Skin of body (tissue), 3 donors: ENCODE measurements at places on chromosomes 11 and 22.

- no peak for DNase-seq
Observed at GRCh38 chr11:124978316-124978715, 24.3 kb downstream of the CCDC15 start.

GRCh38 chr11:128305588-128305987 lies 281.8 kb downstream of the ETS1 start:
- no peak for DNase-seq

DNA sequence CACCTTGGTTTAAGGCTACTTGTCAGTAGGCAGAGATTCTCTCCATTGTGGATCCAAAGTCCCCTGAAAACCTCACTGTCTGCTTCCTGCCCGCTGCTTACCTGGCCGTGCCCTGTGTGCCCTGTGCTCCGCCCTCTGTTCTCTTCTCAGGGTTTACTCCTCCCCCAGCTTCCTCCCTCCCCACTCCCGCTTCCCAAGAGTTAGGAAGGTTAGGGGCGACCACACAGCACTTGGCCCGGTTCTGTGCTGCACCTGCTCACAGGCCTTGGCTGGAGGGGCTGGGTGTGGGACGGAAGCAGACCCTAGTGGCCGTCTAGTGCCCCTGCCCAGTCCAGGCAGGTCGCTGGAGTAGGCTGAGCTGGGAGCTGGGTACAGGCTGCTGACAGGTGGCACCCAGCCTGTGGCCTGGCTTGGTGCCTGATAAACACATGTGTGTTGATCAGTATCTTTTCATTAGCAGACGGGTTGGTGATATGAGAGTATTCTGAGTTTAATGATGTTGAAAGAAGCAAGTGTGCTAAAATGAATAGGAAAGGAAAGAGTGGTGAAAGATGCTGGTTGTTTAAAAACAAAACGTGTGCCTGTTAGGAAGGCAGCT lies 40.5 kb downstream of the GRAMD4 start:
- DNase-seq = no peak

DNA sequence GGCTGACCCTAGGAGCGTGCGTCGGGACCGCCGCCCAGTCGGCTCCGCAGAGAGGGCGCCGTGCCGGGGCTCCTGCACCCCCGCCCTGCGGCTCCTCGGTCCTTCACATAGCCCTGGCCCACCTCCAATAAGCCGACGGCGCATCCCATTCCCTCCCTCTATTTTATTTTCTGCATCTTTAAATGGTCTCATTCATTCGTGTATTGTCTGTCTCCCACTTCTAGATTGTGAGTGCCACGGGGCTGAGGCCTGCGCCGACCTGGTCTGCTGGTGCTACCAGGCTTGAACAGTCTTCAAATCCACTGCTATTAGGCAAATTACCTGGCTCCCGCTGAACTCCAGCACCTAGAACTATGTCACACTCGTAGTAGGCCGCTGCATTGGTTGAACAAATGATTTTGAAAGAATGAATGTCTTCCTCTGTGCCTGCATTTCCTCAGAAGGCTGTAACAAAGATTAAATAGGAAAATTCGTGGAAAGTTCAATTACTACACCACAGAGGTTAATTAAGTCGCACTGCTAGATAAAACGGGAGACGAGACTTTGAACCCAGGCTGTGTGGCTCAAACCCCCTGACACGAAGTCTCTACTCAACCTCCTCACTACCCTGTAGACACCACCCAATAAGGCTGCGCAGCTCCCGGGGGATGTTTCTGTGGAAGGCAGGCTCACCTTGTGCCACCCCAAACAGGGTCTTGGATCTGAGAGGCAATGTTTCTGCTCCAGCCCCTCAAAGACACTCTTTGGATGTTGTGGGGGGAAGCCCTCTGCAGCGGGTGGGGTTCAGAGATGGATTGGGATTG lies 1.2 kb upstream of the PPP1R14B start:
- no peak for DNase-seq

GRCh38 chr11:61826930-61827570 lies 1.1 kb upstream of the FADS2 start:
- peak; percentile 52 for DNase-seq
